ENCODE measurements at places on chromosomes 1 and 21.

- DNase-seq = no peak
Measured at GRCh38 chr1:210857146-210857663, 276.7 kb downstream of the KCNH1 start.

GRCh38 chr1:244163861-244164510, 112.9 kb downstream of the ZBTB18 start:
- no peak for DNase-seq

DNA sequence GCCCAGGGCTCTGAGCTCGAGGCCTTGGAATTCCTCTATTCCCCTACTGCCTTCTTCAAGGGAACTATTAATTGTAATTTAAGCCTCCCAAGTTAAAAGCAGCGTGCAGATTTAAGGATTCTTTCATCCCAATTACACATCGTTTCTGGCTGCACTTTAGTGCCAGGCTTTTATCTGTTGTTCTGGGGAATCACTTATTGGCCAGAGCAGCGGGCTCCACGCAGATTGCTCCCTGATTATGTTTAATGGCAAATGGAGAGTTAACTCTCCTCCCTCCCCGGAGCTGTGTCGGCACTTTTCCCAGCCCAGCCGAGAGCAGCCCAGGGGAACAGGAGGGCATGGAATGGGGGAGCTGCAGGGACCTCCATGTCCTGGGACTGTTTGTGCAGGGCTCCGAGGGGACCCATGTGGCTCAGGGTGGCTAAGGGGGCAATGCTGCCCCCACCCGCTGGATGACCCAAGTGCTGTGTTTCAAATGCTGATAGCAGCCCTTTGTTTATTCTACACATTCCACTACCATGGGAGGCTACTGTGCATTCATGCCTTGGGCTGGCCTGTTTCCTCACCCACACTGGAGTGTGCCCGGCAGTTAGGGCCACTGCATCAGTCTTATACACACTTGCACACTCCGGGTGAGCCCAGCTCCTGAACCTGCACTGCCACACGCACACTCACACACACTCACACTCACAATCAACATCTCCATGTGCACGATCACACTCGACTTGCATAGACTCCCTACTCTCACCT, 93.3 kb upstream of the POU3F1 start:
- no peak for DNase-seq

DNA sequence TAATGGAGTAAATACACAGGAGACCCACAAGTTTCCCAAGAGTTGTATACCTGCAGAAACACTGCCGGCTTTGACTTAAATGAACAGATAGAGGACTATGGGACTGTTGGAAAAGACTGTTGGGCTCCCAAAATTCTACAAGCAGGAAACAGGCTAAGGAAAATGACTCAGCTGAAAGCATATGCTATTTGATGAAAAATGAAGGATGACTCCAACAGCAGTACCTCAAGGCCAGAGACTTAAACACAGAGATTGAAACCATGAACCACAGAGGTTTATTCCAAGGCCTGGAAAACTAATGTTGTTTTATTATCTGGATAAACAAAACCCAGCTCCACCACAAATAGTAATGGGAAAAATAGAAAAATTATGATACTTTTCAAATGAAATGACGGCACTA, 187.7 kb downstream of the TNFSF18 start:
- DNase-seq = no peak

- DNase-seq = peak; percentile 5
Measured at GRCh38 chr1:21175670-21176581, 771 bp downstream of the EIF4G3 start.

GRCh38 chr1:239858057-239858456, 233.6 kb upstream of the FMN2 start:
- DNase-seq = peak; percentile 23

GRCh38 chr1:3779265-3779911, 6.8 kb downstream of the SMIM1 start:
- no peak for DNase-seq

DNA sequence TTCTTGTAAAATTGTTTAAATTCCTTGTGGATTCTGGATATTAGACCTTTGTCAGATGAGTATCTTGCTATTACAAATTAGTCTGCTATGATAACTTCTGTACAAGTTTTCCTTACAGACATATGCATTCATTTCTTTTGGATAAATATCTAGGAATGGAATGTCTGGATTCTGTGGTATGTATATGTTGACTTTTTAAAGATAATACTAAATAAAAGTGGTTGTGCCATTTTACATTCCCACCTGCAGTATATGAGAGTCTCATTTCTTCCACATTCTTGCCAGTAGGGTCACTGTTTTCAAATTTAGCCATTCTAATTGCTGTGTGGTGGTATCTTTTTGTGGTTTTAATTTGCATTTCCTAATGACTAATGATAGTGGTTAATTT, 53.9 kb downstream of the SYDE2 start:
- no peak for DNase-seq

DNA sequence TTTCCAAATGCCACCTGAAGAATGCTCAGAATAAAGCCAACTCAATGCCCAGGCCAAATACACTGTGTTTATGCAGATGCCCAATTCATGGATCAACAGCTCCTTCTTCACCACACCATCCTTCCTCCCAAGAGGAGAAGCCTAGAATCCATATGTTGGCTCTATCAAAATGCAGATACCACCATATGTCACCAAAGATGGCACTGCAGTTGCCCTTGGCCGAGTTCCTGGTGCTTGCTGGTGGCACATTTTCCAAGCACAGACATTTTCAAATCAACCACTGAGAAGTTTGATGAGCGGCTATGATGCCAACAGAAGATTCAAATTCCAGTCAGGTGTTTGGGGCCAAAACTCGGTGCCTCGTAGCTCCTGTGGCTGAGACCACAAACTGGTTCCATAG, 430.3 kb downstream of the AJAP1 start:
- DNase-seq = no peak

- no peak for DNase-seq
Measured at GRCh38 chr1:1058921-1059493, 15.1 kb downstream of the RNF223 start.

DNA sequence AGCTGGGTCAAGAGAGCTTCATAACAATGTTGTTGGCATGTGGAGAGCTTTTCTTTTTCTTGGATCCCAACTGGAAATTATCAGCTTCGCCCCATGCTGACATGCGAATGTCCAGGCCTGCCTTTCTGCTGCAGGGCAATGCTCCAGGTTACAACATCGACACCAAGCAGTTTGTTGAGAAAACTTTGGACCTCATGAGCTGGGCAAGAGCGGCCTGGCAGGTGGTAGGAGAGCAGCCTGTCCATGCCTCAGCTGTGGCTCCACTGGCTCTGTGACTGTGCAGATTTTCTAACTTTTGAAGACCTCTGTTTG, 41.4 kb downstream of the MTARC1 start:
- no peak for DNase-seq

GRCh38 chr1:233394860-233395717, 67.6 kb downstream of the MAP3K21 start:
- DNase-seq = peak; percentile 31

DNA sequence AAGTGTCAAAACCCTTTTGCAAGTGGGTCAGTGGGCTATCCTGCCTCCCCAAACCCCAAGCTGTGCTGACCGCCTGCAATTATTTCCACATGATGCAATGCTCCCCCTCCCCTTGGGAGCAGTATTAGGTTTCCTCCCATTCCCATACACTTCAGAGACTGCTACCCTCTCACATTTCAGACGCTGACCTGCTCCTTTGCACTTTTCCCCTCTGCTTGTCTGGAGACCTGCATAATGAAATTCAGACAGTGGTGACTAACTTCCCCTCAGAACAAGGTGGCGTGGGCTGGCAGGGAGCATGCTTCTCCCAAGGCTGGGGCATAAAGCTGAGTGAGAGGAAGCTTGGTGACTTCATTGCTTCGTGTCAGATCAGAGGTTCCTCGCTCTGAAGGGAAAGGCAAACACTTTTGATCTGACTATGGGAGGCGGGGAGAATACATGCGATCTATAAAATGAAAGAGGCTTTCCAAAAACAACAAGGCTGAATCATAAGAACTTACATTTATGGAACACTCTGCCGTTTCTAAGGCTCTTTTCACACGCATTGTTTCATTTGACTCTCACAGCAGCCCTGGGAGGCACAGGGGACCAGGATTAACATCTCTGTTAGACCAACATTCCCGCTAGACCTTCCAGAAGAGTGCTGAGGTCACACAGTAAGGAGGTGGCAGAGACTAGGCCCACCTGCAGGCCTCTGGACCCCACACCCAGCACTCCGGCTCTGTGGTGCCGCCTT, 27.5 kb upstream of the ROR1 start:
- DNase-seq = peak; percentile 10

- no peak for DNase-seq
Measured at GRCh38 chr1:1303736-1304135, 4.0 kb downstream of the ACAP3 start.

DNA sequence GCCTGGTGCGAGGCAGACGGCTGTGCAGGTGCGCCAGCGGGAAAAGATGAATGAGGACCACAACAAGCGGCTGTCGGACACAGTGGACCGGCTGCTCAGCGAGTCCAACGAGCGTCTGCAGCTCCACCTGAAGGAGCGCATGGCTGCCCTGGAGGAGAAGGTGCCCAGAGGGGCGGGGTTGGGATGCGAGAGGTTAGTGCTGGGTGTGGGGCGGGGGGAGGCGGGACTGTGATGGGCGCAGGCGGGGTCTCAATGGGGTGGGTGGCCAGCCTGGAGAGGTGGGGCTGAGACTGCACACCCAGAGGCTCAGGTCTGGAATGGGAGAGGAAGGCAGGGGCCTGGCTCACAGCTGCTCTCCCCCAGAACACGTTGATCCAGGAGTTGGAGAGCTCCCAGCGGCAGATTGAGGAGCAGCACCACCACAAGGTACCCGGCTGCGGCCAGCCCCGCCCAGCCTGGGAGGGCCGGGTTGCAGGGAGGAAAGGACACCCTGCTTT, 22.3 kb downstream of the PPFIA4 start:
- no peak for DNase-seq

DNA sequence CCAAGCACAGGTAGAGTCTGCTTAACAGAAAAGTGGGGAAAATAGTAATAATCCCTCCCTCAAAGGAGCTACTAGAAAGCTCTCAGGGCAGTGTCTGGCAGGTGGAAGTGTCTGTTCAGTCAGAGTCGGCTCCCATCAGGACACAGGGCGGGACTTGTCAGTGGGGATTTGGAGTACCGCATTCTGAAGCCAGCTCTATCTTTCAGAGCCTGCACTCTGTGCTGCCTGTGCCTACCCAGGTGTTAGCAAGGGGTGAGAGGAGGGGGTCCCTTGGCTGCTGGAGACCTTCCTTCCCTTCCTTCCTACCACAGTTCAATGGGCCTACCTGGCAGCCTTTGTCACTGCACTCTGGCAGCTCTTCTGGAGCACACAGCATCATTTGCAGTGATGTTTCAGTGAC, 615.5 kb downstream of the AJAP1 start:
- DNase-seq = no peak

- no peak for DNase-seq
Measured at GRCh38 chr1:184469396-184469795, 82.6 kb downstream of the C1orf21 start.

DNA sequence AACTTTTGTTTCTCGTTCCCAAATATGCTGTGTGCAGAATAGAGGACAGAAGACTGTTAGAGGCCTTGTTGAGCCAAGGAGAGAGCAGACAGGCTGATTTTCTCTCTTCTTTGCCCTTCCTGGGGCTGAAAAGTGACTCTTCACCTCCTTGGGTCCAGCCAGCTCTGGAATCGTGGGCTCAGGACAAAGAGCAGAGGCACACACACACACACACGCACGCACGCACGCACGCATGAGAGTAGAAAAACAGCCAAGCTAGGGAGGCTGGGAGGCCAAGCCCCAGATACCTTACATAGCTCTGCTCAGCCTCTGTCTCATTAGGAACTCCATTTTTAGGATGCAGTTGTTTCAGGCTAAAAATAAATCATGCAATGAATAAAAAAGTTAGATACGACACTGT, at the start of gene CASQ2:
Gene CASQ2, minus strand, starts transcription at position 166 of the 400 bp plus-strand sequence. CDS start 173 bp downstream, outside the sequence.
- no peak for DNase-seq

GRCh38 chr1:12052008-12052573, 11.0 kb upstream of the TNFRSF8 start:
- peak; percentile 28 for DNase-seq

- no peak for DNase-seq
Measured at GRCh38 chr1:85504417-85504816, 39.5 kb upstream of the DDAH1 start.

DNA sequence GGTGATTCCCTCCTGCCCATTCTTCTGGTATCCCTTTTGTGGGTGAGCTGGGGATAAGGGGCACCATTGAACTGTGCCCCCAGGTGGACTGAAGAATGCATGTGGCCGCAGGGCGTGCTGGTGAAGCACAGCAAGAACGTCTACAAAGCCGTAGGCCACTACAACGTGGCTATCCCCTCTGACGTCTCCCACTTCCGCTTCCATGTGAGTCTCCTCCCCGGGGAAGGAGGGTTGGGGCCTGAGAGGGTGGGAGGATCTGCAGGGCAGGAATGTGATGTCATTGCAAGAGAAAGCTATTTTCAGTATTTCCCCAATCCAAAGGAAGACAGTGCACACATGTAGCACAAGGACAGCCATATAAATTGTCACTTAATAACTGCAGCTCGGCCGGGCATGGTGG, 7.5 kb upstream of the KPNA6 start:
- DNase-seq = no peak

GRCh38 chr1:177891809-177892208, 78.0 kb downstream of the SEC16B start:
- no peak for DNase-seq

- DNase-seq = peak; percentile 69
Measured at GRCh38 chr1:93844262-93845045, 34.6 kb downstream of the DNTTIP2 start.

DNA sequence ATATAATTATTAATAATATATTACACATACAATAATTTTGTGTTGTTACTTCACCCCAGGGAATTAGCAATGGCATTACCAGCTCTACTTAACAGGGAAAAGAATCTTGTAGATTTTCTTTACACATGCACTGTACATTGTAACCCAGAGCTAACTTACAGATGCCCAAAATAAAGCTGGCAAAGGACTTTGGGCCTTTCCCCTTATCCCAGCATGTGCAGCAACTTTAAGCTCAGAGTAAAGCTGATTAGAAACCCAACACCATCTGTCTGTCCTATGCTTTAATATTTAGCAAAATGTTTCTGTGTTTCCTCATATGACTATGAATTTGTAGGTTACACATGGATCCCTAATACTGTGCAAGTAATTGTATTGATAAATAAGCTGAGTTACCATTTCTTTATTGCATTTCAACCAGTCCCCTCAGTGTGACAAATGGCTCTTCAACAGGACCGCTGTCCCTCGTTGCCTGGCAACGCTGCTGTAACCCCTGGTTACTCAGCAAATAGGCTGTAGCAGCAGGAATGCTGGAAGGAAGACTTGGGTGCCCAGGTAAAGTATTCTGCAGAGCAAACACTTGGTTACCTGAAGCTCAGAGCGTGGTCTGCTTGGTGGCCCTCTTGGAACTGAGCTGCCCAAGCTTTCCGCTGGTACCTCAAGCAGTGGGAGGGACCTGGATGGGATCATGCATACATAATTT, at the start of gene USH2A:
Gene USH2A, minus strand, starts transcription at position 628 of the 700 bp plus-strand sequence. CDS start 1,112 bp downstream, outside the sequence.
- no peak for DNase-seq
